ENCODE measurements at places on chromosomes 12 and 14. TPM values are rescaled to one million over a fixed set of nuclear protein-coding genes. Genes with fewer than 3 reads are reported as not detected.
A peak's percentile ranks its signal among the peaks of the same experiment; 100 is the strongest.

- no peak for ATAC-seq
These were observed 1.9 kb downstream of the CACNB3 start for GRCh38 chr12:48819986-48820725.

DNA sequence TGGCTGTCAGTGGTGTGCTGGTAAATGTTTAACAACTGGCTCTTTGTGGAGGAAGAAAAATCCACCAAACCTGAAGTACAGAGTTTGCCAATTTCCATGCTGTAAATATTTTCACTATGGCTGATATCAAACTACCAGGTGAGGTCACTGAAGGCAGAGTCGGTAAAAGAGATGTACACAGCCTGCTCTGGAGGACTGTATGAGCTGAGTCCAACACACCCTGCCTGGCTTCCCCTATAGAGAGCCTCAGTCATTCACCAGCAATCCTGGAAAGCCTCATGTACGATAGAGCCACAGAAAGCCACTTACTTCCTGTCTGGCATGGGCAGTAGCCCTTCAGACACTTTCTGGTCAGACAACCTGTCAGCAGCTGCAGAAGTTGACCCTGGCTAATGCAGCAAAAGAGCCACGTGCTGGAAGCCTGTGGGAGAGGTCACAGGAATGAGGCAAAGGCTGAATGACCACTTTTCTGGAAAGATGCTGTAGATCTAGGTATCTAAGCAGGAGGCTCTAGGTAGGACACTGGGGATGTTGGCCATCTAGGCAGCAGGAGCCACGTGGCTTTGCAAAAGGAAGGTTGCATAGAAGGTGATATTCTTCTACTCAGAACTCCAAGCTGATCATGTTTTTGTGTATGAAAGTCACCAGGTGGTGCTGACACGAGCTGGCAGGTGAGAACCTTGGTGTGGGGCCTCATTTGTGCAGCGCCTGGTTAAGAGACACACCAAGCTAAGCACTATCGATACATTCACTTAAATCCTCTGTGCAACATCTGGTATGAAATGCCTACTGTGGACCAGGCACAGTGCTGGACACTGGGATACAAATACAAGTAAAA lies 553.9 kb downstream of the VRK1 start:
- no peak for ATAC-seq

DNA sequence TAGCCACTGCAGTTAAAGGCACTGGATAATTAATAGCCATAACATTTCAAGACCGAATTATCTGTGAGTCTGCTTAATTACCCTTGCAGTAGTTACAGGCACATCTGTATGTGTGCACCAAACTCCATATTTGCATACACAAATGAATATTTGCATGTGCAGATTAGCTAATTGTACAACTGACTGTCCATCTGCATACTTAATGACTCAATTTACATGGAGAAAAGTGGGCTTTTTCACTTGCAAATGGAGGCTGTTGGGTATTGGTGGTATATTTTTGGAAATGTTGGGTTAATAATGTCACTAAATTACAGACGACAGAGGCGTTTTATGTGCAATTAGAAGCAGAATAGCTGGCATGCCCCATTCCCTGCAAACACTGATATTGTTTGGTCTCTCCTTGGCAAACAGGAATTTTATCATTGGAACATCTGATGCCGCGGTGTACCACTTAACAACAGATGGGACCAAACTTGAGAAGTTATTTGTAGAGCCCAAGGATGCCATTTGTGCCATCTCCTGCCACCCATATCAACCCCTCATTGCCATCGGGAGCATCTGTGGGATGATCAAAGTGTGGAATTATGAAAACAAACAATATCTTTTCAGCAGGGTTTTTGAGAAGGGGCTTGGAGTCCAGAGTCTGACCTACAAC lies 39.6 kb downstream of the CFAP251 start:
- no peak for ATAC-seq

GRCh38 chr14:58054100-58054499 lies 97.9 kb downstream of the ARMH4 start:
- no peak for ATAC-seq

DNA sequence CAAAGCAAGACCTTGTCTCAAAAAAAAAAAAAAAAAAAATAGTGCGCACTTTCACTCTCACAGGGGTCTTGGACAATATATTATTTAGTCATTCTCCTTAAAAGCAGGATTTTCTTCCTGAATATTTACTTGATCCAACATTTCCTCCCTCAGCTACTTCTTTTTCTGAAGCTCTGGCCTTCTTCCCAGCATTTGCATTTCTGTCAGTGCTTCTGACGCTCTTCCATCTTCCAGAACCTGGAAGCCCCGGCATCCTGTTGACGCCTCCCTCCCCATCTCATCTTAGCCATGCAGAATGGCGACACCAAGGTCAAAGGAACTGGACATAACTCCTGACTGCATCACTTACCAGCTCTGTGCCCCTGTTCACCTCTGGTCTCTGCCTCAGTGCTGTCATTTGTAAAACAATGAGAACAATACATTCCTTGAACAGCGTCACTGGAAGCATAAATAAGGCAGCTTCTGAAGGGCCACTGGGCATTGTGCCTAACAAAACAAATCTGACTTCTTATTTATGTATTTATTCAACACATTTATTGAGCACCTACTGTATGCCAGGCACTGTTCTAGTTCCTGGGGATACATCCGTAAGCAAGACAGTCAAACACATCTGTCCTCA lies 90.9 kb upstream of the MDM1 start:
- no peak for ATAC-seq

- ATAC-seq, result no peak
These were observed 115.1 kb upstream of the PCED1B start for GRCh38 chr12:46963977-46964971.

GRCh38 chr12:58907391-58907790 lies 12.9 kb downstream of the LRIG3 start:
- ATAC-seq, result no peak

DNA sequence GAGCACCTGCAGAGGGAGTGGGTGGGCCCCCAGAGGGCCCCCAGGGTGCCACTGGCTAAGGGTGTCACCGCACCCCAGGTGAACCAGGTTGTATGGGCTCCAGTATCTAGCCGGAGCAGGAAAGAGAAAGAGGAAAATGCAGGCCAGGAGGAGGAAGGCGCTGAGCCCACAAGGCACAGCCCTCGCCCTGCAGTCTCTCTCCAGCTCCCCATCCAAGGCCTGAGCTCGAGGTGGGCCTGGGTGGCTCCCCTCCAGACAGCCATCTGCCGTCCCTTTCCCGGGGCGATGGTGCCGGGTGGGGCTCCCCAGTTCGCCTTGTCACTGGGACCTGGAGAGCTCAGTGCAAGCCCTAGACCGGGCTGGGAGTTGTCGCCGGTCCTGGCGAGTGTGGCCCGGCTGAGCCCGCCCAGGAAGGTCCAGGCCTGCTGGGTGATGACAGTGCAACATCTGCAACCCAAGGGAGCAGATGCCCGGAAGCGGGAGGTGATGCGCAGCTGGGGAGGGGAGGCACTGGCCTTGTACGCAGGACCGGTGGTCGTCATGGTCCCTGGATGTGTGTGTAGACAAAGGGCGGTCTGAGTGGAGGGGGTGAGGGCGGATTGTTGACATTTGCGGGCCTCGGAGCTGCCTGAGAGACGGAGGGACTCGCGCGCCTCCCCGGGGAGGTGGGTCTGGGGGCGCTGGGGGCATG lies 716 bp downstream of the TMEM179 start:
- no peak for ATAC-seq

DNA sequence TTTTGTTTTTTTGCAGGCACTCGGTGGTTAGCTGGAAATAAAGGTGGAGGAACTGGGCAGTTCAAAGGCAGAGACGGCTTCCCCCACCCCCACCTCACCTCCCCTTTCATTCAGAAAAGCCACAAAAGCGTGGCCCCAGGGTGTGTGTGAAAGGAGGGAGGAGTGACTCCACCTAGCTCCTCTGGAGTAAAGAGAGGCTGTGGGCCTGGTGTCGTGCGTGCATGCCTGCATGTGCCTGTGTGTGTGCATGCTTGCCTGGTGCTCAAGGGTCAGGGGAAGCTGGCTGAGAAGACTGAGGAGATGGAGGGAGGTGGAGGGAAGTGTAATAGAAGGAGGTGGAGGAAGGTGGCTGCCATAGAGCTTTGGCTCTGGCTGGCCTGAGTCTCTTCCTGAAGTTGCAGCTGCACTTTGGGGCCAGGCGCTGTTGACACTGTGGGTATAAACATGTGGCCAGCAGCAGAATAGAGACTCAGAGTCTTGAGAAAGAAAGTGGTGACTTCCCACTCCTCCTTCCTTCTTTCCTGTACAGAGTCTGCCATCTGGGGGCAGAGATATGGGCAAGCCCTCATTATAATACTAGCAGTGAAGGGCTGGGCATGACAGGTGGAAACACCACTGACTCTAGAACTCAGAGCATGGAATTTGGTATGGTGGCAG lies 36.9 kb upstream of the SINHCAF start:
- peak; percentile 83 for ATAC-seq

DNA sequence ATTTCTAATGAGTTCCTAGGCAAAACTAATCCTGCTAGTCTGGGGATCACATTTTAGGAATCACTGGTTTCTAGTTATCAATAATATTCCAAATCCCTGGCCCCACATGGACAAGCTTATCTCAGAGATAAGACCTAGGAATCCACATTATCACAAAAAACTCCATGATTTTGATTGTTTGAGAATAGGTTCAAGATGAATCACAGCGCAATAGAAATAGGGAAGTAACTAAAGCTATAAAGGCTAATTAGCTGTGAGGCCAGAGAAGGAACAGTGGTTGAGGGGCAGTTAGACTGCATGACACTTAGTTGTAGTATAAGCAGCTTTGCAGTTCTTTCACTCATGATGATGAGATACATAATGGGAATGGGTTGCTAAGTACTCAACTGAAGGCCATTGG lies 13.1 kb upstream of the ATP5F1B start:
- ATAC-seq, result no peak

- ATAC-seq, result no peak
These were observed 378.1 kb downstream of the DAD1 start for GRCh38 chr14:22210906-22211305.

GRCh38 chr12:29707846-29708245 lies 75.9 kb downstream of the TMTC1 start:
- no peak for ATAC-seq

DNA sequence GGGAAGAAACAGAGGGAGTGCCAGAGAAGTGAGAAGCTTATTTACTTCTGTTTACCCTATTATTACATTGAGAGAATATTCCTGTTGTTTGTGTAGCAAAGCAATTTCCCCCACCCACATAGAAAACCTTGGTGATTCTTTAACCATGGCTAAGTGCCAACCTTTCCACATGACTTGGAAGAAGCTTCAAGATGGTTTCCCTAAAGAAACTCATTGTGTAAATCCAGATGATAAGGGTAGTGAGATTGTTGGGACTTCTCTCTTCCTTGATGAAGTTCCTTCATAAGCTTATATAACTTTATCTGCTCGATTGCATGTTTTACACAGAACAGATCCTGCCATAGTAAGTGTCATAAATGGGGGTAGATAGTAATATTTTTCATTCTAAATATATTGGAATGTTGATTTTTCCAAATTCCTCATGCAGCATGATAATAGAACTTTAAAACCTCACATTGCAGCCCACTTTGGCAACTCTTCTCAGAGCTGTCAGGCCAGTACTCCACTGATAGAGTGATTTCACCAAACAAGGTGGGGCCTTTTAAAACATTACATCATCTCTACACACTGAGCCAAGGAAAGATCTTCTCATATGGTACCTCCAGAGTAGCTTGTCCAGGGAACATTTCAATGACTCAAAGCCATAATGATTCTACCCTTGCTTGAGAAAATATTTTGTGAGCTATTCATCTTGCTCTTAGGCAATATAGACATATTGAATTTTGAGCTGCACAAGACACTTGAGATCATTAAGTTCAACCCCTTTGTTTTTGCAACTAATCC lies 47.8 kb upstream of the KIF21A start:
- ATAC-seq, result no peak

- no peak for ATAC-seq
These were observed 106.6 kb downstream of the APAF1 start for GRCh38 chr12:98751580-98752115.

DNA sequence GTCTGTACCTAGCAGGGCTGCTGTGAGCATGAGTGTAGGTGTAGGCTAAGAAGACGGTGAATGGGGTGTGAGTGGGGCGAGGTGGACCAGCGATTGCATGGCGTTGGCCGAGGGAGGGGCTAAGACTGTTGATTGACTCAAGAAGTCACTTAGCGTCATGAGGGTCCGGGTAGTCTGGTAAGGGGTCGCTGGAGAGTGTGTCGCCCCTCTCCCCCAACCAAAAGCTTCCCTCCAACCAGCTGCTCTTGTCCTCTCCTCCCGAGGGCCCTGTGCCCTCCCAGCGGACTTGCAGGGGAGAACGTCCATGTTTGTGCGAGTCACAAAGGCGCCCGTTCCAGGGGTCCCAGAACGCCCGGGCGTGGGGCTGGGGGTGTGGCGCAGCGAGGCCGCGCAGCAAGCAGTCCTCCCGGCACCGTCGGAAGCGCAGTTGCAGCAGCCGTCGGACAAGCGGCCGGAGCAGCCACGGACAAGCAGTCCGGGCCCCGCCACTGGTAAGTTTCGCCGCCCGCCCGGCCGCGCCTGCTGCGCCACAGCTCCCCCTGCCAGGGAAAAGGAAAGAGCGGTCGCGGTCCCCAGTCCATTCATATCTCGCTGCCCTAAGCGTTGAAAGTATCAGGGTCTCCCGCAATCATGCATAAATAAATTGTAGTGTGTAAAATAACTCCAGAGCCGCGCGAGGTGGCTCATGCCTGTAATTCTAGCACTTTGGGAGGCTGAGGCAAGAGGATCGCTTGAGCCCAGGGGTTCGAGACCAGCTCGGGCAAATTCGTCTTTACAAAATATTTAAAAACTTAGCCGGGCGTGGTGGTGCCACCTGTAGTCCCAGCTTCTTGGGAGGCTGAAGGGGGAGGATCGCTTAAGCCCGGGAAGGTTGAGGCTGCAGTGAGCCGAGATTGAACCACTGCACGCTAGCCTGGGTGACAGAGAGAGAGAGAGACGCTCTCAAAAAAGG lies at the start of gene CCDC63:
CCDC63 (plus strand) TSS at position 373 of the 952 bp plus-strand sequence. CDS start 5,968 bp downstream, outside the sequence.
- peak; percentile 57 for ATAC-seq

DNA sequence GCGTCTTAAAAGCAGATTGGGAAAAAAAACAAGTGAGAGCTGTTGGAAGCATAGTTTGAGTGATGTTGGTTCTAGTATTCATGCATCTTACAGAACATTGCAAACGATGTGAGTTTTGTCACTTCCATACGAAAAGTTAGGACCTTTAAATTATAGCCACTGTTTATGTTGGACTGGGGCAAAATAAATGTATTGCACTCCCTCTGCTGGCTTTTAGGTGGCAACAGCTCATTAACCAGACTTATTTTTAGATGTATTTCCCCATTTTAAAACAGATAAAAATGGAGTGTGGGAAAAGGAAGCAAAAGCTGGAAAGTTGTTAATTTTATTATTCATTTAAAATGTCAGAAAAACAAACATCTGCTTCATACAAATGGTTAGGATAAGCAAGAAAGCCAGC lies 111.9 kb downstream of the LGR5 start:
- ATAC-seq, result no peak

DNA sequence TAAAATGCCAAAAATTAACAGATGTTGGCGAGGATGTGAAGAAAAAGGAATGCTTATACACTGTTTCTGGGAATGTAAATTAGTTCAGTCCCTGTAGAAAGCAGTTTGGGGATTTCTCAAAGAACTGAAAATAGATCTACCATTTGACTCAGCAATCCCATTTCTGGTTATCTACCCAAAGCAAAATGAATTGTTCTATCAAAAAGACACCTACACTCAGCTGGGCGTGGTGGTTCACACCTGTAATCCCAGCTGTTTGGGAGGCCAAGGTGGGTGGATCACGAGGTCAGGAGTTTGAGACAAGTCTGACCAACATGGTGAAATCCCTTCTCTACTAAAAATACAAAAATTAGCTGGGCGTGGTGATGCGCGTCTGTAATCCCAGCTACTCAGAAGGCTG lies 279.3 kb upstream of the PDE3A start:
- no peak for ATAC-seq

KRT73 gene
- not detected for total RNA-seq

PAWR gene
- total RNA-seq, result 1.2 TPM

GLIPR1L1 gene
- total RNA-seq, result not detected

CACNA2D4 gene
- total RNA-seq, result 13.7 TPM

All from activated T-helper 17 cell treated with anti-CD3 and anti-CD28 coated beads, Interleukin-2, amount 50 U/mL, for 72 hours (primary cell).